ENCODE measurements at places on chromosomes 2 and 18.
A peak's percentile ranks its signal among the peaks of the same experiment; 100 is the strongest.

DNA sequence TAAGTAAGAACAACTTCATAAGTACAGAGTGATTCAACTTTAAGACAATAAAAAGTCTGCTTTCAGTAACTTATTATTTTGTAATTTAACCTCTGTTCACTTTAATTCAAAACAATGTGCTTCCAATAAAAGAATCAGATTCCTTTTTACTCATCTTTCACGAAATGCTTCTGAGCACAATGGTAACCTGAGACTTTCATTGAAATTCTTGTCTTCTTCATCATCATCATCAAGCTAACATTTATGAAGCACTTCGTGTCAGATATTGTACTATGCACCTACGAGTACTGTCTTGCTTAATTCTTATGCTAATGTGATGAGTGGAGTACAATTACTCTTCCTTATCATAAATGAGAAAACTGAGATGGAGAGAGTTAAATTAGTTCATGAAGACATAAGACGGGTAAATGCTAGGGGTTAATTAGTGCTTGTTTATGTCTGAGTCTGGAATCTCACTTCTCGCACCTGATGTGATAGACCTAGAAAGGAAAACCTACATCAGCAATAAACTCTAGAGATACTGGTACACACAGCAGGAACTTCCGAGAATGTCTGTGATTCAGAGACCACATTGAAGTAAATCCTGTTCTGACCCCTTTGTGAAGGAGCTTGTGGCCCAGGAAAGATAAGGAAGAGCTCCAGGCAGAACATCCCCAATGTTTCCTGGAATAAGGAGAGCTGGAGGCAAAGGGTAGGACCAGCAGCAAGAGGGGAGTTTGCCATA is 227.6 kb upstream of the ETAA1 start:
- no peak for ATAC-seq

GRCh38 chr2:208279236-208279635 is 13.2 kb downstream of the PIKFYVE start:
- ATAC-seq = no peak

GRCh38 chr2:151175864-151176263 is 85.8 kb downstream of the RBM43 start:
- ATAC-seq = no peak

- no peak for ATAC-seq
These were observed 28.6 kb upstream of the CYP1B1 start for GRCh38 chr2:38104598-38104997.

GRCh38 chr2:240141736-240142135 is 1.3 kb upstream of the OTOS start:
- ATAC-seq = no peak

DNA sequence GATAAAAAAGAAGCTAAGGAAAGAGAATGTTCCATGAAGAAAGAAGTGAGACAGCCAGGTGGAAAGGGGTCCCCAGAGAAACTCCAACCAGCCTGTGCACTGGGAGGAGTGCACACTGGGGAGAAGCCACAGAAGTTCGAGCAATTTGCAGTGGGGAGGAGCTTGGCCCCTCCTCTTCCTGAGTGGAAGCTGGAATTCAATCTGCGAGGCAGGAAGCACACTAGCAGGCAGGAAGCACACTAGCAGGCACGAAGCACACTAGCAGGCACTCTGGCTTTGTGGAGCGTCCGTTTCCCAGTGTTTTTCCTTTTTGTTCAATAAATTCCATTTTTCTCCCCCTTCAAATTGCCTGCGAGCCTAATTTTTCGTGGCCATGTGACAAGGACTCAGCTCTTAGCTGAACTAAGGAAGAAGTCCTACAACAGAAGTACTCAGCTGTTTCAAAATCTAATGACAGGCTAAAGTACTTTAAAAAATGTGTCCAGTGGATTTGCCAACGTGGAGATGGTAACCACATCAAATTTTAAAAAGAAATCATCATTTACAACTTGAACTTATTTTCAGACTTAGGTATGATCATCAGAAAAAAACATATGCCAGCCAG is 21.4 kb upstream of the SPIRE1 start:
- no peak for ATAC-seq

DNA sequence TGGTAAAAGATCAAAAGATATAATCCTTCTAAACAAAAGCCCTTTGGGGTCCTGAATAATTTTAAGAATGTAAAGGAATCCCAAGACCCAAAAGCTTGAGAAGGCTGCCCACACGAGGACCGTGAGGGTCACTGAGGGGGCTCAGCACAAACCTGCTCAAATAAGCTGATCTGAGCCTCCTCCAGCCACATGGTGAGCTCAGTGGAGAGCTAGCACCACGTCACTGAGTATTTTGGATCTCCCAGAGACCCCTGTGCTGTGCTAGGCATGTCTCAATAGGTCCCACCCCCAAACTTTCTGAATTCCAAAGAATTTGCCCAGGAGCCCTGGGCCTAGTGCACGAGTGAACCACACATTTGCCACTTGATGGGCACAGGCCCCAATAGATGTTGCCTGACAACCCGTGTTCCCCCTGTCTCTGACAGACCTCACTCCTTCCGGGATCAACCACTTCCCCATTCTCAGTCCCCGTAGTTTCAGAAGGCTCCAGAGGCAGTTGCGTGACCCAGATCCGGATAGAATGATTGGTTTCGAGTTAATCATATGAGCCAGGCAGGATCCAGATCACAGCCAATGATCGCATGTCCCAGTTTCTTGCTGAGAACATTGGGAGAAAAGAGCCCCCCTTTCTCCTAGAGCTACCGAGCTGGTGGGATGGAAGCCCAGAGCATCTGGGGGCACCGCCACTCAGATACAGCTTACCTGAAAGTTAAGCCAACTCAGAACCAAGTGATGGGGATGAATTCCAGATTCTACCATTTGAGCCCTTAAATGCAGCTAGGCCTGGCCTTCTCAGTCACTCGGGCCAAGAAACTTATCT is 203.8 kb downstream of the TNS1 start:
- ATAC-seq = no peak

GRCh38 chr2:217370391-217370790 is 510.5 kb upstream of the TNP1 start:
- peak; percentile 65 for ATAC-seq

GRCh38 chr18:39414009-39414700 is 1848.6 kb upstream of the CELF4 start:
- ATAC-seq = peak; percentile 66

DNA sequence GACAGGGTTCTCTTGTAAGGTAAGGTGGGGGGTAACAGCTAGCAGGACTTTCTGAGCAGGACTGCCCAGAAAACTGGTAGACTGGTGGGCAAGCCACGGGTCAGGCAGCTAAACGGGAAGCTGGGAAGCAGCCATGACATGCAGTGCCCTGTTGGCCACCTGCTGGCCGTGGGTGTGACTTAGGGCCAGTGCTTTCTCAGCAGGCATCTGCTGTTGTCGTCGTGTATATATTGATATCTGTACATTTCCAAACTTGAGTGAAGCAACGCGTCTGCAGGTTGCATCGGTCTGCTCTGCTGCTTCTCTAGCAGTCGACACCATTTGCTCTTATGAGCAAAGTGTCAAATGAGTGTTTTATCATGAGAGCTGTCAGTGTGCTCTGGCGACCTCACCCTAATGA is 31.0 kb downstream of the COA5 start:
- no peak for ATAC-seq

GRCh38 chr2:209940936-209941335 is 61.5 kb upstream of the RPE start:
- no peak for ATAC-seq

GRCh38 chr18:42649331-42650035 is 466.0 kb downstream of the RIT2 start:
- no peak for ATAC-seq

DNA sequence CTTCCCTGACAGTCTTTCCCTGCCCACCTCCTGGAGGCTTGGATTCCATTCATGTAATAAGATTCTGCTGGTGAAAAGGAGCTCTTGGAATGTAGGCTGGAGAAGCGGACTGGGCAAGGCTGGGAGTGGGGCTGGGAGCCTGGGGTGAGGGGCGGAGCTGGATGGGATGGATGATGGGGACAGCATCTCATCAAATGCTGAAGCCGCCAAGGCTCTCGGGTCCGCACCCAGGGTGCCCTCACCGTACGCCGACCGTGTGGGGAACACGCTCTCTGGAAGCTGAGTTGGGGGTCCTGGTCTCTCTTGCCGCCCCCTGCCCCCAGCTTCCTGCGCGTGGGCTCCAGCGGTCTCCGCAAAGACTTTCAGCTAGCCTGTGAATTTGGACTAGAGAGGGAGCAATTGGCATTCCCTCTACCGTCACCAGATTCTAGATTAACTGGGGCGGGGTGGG is 9.1 kb downstream of the RAX start:
- ATAC-seq = no peak

DNA sequence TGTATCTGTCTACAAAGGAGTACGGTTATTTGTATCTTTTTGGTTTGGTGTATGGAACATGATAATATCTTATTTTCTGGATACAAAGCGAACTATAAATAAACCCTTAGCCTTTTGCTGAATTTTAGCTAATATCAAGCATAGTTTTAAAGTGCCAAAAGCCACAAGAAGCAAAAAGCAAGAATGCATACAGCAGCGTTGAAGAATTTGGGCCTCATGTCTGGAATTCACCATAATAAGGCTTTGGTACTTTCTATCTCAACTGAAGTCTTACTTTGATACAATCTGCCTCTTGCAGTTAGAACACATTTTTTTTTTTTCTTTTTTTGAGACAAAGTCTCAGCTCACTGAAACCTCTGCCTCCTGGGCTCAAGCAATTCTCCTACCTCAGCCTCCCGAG is 151.5 kb downstream of the ERBB4 start:
- ATAC-seq = no peak

DNA sequence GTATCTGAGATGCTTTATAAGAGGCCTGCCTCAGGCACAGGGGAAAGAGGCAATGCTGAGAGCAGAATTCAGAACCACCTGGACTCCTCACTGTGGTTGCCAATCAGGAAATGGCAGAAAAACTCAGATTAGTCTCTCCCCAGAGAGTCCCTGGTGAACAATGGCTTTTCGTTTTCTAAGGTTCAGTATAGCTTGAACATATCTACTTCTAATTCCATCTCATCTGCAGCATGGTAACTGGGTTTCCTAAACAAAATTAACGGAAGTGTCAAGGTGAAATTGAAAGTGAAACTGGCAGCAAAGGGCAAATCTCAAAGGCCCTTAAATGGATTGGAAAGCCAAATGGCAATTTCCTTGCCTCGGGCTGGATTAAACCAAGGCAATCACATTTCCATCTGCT is 480.2 kb upstream of the ACVR2A start:
- ATAC-seq = no peak

- no peak for ATAC-seq
These were observed 137.0 kb upstream of the NCKAP5 start for GRCh38 chr2:133705287-133705686.

DNA sequence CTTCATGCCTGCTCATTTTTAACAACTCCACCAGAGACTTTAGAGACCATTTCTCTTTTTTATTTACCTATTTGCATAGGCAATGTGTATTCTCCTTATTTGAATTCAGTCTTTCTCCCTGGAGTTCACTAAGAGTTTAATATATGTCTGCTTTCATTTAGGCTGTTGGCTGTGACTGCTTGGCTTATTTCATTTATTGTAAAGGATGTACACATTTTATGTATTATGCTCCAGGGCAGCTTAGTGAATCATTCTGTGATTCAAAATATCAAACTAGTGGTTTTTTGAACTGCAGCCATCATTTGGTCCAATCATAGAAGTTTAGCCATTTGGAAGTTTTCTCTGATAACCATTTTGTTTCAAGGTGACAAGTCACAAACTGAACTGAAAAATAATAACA is 229.6 kb downstream of the LPIN1 start:
- ATAC-seq = no peak

- ATAC-seq = no peak
These were observed 99.0 kb upstream of the SATB2 start for GRCh38 chr2:199556527-199557285.

DNA sequence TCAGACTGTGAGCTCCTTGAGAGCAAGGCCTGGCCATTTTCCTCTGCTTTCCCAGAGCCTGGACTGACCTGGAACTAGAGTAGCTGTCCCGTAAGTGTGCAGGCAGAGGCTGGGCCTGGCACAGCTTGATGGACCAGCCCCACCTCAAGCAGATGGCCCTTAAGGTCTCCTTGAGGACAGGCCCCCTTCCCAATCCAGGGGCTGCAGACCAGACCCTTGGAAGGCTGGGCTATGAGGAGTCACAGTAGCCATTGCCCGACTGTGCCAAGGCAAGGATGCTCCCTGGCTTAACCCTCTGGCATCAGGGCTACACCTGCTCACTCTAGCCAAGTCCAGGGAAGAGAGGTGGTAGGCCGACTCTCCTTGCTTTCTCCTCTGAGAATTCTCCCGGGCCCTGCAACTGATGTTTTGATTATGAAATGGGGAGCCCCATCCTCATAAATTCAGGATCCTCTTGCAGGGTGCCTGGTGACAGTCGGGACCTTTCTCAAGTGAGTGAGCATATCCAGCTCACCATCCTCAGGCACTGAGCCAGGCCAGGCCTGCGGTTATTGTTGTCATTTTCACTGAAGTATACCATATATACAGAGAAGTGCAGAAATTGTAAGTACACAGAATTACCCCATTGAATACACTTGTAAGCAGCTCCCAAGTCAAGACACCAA is 51.7 kb downstream of the DPYSL5 start:
- ATAC-seq = no peak

DNA sequence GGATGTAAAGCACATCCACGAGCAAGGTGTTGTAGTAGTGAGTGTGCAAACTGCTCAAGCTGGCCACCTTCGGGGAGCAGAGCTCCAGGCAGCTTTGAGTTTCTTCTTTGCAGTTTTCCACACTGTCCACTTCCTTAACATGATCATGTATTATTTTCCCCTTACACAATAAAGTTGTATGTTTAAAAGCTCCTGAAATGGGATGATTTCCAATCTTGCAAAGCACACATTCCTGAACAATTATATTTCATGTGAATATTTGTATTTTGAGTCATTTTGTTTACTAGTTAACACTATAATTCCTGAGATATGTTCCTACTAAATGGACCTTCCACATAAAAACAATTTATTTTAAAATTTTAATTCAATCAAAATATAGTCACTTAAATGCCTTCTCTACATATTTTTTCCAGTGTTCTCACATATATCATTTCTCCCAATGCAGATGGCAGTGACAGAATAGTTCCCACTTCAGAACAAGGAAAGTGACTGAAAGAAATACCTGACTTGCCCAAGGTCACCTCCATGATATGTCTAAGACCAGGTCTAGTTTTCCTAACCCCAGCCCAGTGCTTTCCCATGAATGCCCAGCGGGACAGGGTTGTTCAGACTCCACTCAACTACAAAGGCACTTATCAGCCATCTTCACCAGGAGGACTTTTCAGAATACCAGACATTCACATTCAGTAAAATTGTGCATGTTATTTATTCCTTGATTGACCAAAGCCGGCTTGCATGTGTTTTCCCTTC is 5.5 kb downstream of the CYB5A start:
- no peak for ATAC-seq

All from activated CD4-positive, CD25-positive, alpha-beta regulatory T cell treated with anti-CD3 and anti-CD28 coated beads, Interleukin-2, amount 50 U/mL, for 24 hours (primary cell).